AG10803 (cell line): ENCODE measurements at places on chromosomes 4 and X.

DNA sequence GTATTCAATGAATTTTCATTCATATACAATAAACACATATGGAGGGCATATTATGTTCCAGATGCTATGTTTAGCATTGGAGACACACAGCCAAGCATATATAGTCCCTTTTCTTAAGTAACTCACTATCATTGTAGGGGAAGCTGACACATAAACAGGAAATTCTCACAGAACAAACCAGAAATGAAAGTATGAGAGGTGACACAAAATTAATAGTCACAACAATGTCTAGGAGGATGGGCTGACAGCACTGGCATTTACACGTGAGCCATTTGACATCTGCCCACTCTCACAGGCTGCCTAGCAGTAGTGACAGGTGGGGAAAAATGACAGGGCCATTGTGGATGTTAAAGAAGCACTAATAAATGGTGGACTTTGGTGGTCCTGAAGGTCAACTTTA, 2.6 kb upstream of the CNOT6L start:
- DNase-seq, result no peak

DNA sequence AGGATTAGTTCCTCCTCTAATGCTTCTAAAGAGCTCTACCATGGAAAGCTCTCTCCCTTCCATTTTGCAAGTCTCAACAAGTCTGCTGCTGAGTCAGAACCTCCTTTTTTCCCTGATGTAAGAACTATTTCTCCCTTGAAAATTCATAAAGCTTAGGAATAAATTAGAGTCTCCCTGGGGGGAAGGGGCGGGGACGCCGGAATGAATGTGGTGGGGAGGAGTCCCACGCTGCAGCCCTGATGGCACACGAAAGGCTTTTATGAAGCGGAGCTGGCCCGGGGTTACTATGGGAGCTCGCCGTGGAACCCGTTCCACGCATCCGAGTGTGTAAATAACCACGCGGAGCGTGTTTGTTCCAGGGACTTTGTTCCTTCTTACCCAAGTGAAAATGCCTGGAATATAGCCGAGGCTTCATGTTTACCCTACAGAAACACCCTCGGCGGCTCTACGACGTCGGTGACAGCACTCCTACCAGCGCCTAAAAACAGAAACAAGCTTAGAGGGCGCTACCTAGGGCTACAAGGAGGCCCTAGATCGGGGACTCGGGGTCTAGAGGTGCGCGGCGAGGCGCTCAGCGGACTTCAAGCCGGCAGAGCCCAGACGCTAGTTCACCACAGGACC, 923 bp upstream of the CPEB2 start:
- DNase-seq, result peak; percentile 95

DNA sequence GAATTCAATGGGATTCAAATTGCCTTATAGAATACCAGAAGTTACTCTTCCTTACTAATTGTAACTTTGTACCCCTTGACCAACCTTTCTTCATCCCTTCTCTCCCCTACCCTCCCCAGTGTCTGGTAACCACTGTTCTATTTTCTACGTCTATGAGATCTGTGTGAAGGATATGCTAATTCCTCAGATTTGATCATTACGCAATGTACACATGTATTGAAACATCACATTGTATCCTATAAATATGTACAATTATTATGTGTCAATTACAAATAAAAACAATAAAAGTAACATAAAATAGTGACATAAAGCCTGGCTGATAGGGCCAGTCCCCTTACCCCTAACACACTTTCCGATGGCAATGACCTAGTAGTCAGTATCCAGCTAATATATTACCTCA, 95.1 kb upstream of the GRIA3 start:
- no peak for DNase-seq

GRCh38 chr4:25437926-25438325, 60.9 kb downstream of the ANAPC4 start:
- DNase-seq, result no peak

DNA sequence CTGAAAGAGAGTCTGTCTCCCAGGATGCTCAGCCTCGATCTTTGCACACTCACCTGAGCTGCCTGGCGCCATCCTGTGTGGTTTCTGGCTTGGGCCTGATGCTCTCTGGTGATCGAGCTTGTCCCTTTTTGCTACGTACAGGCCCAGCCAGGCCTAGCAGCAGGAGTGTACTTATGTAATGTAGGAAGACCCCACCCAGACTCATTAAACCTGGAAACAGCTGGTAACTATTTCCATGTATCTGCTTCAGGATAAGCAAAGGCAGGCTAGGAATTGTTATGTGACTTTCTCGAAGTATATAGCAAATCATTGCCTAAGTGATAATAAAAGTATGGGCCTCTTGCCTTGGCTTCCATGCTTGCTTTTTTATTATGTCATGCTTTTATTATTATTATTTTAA, 18.6 kb upstream of the ARSJ start:
- no peak for DNase-seq

DNA sequence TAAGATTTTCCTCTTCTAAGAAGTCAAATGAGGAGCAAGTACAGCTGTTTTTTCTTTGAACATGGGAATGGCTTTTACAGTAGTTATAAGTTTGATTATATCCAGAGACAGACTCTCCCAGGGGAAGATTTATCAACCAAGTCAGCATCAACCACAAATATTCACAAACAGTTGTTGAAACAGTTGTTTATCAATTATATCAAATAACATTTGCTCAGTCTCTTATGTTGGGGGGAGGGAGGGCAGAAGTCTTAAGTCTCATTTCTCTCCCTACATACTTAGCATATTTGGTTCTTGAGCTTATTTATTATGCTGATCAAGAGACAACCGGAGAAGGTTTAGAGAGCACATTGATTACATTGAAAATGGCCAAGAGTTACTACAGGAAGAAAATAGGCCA, 110.1 kb downstream of the FBXO8 start:
- DNase-seq, result no peak

DNA sequence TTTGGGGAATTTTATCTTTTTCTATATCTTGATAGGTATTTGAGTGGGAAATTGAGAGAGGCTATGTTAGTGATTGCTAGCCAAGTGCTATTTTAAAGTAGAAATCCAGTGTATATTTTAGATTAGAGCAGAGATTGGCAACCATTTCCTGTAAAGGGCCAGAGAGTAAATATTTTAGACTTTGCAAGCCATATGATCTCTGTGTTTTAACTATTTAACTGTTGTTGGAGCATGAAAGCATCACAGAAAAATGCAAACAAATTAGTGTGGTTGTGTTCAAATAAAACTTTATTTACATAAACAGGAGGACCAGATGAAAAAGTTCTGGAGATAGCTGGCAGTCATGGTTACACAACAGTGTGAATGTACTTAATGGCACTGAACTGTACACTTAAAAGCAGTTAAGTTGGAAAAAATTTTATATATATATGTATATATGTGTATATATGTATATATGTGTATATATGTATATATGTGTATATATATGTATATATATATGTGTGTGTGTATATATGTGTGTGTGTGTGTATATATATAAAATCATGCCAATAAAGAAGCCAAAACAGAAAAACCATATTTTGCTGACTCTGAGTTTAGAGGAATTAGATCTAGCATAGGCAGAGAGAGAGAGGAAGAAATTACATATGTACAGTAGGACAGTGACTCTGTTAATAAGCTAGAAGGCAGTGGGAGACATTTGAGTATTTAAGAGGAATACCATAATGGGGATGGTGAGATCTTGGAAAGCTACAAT, 83.4 kb downstream of the TMEM164 start:
- DNase-seq, result peak; percentile 23

DNA sequence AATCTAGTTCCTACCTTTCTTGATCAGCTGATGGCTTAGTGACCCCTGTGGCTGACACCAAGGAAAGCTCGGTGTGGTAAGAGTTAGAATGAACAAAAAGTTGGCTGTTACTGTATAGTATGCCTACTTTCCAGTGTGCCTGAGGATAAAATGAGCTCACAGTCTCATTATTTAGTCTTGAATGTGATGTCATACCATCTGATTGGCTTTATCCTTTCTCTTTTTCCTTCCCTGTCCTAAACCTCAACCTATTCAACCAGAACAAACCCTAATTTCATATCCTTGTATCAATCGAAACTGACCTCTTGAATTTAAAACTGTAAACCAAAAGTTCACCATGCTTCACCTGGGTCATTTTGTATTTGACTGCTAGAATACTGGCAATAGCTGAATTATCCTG, 156.4 kb downstream of the PPARGC1A start:
- DNase-seq, result no peak

DNA sequence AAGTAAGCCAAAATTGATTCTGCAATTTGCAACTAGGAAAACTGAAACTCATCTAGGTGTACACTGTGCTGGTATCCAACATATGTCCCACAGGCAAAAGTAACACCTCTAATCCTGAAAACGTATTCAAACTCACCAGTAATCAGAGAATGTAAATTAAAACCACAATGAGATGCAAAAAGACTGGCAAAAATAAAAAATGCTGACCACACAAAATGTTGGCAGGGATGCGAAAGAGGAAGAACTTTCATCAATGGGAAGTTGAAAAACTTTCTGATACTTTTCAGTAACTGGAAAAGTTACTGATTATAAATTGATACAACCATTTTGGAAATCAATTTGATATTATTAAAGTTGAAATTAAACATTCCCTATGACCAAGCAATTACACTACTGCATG, 20.1 kb upstream of the CORIN start:
- DNase-seq, result no peak

GRCh38 chr4:164313853-164314252, 440.1 kb upstream of the SMIM31 start:
- no peak for DNase-seq
